ENCODE measurements at places on chromosomes 3 and 15. TPM values are rescaled to one million over a fixed set of nuclear protein-coding genes. Genes with fewer than 3 reads are reported as not detected.

LPP gene
- total RNA-seq = 52.7 TPM

- DNase-seq = no peak
These were observed 35.5 kb downstream of the B3GALNT1 start for GRCh38 chr3:161069511-161070251.

DNA sequence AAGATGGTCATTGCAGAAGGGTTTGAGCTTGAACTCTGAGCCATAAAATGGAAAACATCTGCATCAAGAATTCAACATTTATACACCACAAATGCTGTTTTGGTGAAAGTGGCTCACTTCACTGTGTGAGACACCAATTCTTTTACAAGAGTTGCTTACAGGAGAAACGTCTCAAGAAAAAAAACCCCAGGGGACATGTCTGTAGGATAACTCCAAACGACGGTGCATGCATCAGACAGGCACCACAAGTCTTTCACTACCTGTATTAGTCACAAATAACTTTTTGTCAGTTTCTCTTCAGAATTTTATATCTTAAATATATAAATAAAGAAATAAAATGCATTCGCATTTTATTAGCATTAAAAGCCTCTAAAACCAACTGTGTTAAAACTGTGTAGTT, 164.3 kb downstream of the EFHB start:
- no peak for DNase-seq

DNA sequence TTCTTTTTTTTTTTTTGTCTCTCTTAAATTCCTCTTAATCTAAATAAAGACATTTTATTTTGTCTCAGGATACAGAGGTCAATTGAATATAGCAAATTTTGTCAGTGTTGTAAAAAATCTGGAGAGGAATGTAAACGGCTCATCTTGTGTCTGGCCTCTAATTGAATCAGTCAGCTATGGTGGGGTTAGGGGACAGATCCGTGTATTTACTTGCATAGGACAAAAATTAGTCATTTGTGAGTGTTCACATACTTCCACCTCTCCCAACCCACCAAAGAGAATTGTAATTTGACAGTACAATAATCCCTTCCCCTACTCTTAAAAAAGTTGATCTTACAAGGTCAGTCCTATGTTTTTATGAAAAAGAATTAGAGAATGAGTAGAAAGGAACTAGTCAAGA, 18.3 kb downstream of the PPARG start:
- no peak for DNase-seq
